HT1080 (cell line): ENCODE measurements at places on chromosomes 12 and 14. TPM values are rescaled to one million over a fixed set of nuclear protein-coding genes. Genes with fewer than 3 reads are reported as not detected.

- no peak for DNase-seq
Measured at GRCh38 chr12:7035463-7035862, 17.2 kb upstream of the LPCAT3 start.

RNASE7 gene
- total RNA-seq: 0.43 TPM in 1 of 2 replicates, not detected in the other

ITGB7 gene
- total RNA-seq: not detected in 2 replicates

BDKRB1 gene
- 0.43 TPM in 1 of 2 replicates, not detected in the other for total RNA-seq

DNA sequence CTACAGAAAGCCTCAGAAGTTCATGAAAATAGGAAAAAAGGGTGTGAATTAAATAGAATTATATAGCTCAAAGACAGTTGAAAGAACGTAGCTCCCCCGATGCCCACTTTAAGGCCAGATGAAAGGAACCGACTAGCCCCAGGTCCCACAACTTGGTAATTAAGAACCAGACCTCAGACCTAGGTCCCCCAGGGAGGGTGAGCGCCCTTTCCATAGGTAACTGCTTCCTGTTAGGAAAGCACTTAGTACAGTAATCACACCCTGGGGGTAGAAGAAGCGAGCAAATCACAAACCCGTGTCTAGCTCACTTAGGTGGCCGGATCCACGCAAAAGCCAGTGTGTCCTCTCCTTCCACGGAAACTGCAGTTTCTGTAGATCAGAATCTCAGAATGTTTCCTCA lies 77.1 kb downstream of the PLXNC1 start:
- no peak for DNase-seq

PCNX4 gene
- total RNA-seq: 62.1 and 67.3 TPM in 2 replicates
